ENCODE measurements at places on chromosomes 16 and 17.
A peak's percentile ranks its signal among the peaks of the same experiment; 100 is the strongest.

- no peaks in the 10 kb centered on the region for H3K36me3 ChIP-seq
- no peak for DNase-seq
- H3K27me3 ChIP-seq, result peaks cover 9% of the 10 kb centered on the region
- H3K27ac ChIP-seq, result no peak overlapping the region
- no peak overlapping the region for H3K4me3 ChIP-seq
Observed at GRCh38 chr17:8133941-8134340, 10.0 kb upstream of the HES7 start.

DNA sequence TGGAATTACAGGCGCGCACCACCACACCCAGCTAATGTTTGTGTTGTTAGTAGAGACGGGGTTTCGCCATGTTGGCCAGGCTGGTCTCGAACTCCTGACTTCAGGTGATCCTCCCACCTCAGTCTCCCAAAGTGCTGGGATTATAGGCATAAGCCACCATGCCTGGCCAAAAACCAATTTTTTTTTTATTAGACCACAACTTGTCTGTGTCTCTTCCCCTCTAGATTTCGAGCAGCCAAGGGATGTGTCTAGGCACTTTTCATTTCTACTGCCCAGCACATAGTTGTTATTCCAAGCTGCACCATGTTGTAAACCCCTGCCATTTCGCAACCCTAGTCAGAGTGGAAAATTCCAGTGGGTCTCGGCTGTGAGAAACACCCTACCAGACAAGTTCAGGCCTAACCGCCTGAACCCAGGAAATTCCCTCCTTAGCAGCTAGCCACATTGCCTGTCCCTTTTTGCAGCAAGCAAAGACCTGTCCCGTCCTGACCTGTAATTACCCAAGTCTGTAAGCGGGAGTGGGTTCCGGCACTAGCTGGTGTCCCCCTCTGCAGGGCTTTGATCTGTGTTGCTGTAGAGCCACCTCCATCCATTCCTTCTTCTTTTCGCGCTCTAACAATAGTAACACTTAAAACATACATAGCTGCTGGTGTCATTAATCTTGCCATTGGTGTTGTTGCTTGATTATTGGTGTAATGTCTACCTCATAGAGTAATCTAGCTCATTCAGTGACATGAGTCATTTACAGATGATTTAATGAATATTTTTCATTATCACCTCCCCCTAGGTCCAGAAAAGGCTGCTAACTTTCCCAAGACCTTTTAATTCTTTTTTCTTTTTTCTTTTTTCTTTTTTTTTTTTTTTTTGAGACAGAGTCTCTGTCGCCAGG lies 77.3 kb upstream of the ATF7IP2 start:
- H3K4me1 ChIP-seq, result peaks cover 10% of the 10 kb centered on the region
- no peaks in the 10 kb centered on the region for H3K27me3 ChIP-seq
- H3K27ac ChIP-seq, result no peak overlapping the region
- H3K36me3 ChIP-seq, result peaks cover 2% of the 10 kb centered on the region
- no peak overlapping the region for H3K4me3 ChIP-seq

GRCh38 chr16:87076950-87077749 lies 240.0 kb downstream of the C16orf95 start:
- H3K4me3 ChIP-seq, result no peak overlapping the region
- peaks cover 2% of the 10 kb centered on the region for H3K4me1 ChIP-seq
- no peak overlapping the region for H3K27ac ChIP-seq
- peaks cover 2% of the 10 kb centered on the region for H3K27me3 ChIP-seq

DNA sequence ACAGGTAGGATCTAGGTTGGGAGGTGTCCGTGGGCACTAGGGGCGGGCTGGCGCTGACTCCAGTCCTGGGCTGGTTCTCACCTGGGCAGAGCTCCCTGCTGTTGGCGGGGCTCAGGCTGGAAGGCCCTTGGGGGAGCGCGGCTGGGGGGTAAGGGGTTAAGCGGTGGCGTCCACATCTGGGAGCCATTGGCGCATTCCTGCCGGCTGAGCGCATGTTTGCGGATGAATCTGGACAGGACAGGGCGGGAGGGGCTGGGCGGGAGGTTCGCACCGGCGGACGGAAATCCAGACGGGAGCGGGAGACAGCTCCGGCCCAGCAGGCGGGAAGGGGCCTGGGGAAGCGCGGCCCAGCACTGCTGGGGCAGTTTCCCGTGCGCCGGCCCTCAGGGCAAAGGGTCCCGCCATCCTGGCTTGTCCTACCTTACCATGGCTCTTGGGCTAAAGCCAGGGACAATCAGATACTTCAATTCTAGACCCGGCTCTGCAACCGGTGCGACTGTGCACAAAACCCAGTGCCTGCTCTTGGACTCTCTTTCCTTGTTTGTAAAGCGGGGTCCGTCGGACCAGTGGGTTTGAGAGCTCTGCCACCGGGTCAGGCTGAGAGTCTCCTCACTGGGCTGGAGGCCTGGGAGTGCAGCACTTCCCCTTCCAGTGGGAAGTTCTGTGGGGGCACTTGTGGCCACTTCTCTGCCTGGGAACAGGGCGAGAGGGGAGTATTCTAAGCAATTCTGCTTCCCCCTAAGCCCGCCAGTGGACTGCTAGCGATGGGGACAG lies 7.8 kb downstream of the RARA start:
- no peaks in the 10 kb centered on the region for H3K27me3 ChIP-seq
- H3K4me3 ChIP-seq, result peak overlapping the region; percentile 86
- no peaks in the 10 kb centered on the region for H3K36me3 ChIP-seq
- DNase-seq, result no peak
- peaks cover 58% of the 10 kb centered on the region for H3K4me1 ChIP-seq

- no peak overlapping the region for H3K27ac ChIP-seq
- no peak for DNase-seq
- peaks cover 5% of the 10 kb centered on the region for H3K27me3 ChIP-seq
- no peaks in the 10 kb centered on the region for H3K36me3 ChIP-seq
- no peak overlapping the region for H3K4me3 ChIP-seq
Observed at GRCh38 chr17:1697681-1698080, 12.5 kb downstream of the TLCD2 start.

DNA sequence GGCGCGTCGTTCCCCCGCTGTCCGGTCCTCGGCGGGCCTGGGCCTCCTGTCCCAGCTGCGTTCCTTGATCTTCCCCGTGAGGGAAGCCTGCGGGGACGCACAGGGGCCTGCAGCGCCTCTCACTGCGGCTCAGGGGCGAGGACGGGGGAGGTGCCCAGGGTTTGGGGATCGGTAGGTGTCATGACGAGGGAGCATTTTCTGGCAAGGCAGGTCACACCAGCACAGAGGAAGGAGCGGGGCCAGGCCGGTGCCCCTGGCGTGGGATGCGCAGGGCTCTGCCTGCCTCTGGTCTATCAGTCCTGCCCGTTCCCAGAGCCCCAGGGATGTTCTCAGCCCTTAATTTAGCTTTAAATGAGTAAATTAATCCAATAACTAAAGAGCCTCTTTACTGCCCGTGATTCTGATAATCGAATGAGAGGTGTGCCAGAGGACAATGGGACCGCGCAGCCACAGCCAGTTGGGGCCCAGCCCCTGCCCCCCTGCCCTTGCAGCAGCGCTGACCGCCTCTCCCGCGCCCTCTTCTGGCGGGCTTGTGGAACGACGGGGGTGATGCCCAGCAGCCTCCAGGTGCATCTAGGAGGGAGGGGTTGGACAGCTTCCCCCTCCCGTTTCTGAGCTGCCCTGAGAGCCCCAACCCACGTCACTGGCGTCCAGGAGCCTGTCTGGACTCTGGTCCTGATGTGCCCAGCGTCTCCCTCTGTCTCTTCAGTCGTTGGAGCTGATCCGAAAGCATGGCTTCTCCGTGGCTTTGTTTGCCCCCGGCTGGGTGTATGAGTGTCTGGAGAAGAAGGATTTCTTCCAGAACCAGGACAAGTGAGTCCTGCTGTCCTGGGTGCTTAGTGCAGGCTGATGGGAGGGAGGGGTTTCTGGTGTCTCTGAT lies 7.9 kb downstream of the ENGASE start:
- peaks cover 28% of the 10 kb centered on the region for H3K36me3 ChIP-seq
- no peak overlapping the region for H3K4me3 ChIP-seq
- no peak overlapping the region for H3K27ac ChIP-seq

DNA sequence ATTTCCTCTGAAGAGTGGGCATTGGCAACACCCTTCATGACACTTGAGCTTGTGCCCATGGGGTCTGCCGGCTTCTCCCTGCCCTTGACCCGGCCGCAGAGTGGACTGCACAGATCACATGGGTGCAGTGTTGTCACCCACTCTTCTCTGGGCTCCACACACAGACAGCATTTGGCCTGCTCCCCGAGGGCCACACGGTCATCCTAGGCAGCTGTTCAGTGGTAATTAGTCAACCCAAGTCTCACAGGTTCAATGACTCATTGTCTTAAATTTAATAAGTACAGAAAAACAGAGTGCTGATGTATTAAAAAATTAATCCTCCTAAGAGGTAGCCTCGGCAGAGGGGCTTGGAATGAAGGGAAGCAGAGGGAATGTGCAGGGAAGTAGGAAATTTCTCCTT lies 204.8 kb downstream of the MSI2 start:
- no peak for DNase-seq
- no peaks in the 10 kb centered on the region for H3K27me3 ChIP-seq
- no peak overlapping the region for H3K4me3 ChIP-seq
- H3K27ac ChIP-seq, result peak overlapping the region; percentile 17
- H3K4me1 ChIP-seq, result peaks cover 48% of the 10 kb centered on the region

GRCh38 chr16:56637814-56638750 lies at the start of gene MT1A:
Gene MT1A (plus strand): TSS chr16:56638666. CDS start chr16:56638739, 73 bp downstream.
- no peaks in the 10 kb centered on the region for H3K36me3 ChIP-seq
- peaks cover 30% of the 10 kb centered on the region for H3K27me3 ChIP-seq
- no peak within 1 kb of the TSS for H3K27ac ChIP-seq
- no peak for DNase-seq
- H3K4me3 ChIP-seq, result peak within 1 kb of the TSS; percentile 43

DNA sequence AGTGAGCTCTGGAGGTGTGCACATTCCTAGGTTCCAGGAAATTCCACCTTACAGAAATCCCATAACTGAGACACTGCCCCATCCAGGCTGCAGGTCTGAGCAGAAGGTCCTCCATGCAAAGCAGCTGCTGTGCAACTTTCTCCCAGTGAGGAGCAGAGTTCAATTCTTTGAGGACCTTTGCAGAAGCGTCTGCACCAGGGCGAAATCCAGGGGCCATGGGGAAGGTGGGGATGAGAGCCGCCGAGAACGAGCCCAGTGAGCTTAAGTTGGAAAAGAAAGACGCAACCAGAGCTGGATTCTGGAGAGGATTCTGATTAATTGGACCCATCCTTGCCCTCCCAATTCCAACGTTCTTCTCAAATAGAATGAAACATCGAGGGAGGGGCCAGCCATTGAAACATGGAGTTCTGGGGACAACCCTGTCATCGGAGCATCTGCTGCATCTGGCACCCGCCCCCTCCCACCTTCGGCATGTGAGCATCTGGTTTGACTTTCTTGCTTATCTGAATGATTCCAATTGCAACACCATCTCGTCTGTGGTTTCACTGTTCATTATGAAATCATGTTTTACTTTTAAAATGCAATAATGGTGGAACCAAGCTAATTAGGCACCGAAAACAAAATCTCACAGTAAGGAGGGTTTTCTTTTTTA lies 190.6 kb upstream of the FOXF1 start:
- DNase-seq, result no peak
- H3K27ac ChIP-seq, result no peak overlapping the region
- no peaks in the 10 kb centered on the region for H3K36me3 ChIP-seq
- H3K27me3 ChIP-seq, result peaks cover 6% of the 10 kb centered on the region
- H3K4me3 ChIP-seq, result no peak overlapping the region

DNA sequence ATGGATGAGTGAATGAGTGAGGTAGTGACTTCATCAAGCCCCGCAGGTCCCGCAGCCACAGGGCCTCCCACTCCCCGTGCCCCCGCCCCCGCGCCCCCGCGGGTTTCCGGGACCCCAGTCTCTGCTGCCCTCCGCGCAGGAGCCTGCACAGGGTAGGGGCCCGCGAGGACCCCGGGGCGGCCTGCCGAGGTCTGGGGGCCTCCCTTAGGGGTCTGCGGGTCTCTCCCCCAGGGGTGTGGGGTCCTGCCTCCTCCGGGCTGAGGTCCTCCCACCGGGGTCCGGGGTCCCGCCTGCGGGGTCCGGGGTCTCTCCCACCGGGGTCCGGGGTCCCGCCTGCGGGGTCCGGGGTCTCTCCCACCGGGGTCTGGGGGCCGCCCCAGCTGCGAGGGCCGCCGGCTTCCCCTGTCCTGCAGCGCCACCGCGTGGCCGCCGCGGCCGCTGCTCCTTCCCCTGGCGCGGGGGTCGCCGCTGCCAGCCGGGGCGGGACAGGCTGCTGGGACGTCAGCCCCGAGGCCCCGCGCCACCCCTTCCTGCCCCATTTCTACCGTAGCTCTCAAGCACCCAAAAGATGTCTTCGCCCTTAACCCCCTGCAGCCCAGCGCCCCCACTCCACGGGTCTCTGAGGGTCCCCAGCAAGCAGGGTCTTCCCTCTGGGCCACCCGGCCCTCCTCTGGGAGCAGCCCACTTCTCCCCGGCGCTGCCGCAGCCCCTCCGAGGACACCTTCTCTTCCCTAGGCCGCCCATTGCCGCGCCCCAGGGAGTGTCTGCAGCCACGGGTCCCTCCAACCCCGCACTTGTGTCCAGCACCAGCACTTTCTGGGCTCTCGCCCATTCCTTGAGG lies 10.4 kb upstream of the CHMP6 start:
- H3K36me3 ChIP-seq, result no peaks in the 10 kb centered on the region
- H3K4me1 ChIP-seq, result peaks cover 8% of the 10 kb centered on the region
- DNase-seq, result peak; percentile 49
- H3K27me3 ChIP-seq, result peaks cover 8% of the 10 kb centered on the region

DNA sequence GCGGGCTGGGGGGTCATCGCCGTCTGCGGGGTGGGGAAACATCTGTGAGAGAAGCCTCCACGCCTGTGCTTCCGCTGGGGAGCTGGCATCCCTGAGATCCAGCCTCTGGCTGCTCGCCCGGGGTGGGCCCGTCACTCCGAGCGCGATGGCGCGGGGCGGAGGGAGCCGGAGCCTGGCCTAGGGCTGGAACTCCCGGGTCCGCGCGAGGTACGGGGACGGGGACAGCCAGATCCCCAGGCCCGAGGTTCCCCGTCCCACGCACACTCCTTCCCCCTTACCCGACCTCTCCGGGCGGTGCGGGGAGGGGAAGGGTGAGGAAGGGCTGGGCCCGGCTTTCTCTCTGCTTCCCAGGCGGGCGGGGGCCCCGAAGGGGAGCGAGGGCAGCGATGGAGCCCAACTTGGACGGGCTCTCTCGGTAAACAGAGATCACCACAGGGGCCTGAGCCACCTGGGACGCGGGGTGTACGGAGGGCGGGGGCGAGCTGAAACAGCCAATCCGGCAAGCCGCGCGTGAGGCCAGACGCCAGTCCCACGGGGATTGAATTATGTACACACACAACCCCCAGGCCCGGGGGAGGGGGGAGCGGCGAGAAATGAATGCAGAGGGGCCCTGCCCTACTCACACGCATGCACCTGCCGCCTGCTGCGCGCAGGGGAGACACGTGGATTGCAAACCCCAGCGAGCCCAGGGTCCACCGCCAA lies at the start of gene SLC16A11:
SLC16A11 (minus strand) TSS at position 596 of the 702 bp plus-strand sequence; CDS start at position 17, 579 bp downstream.
- peak; percentile 59 for DNase-seq
- H3K27me3 ChIP-seq, result no peaks in the 10 kb centered on the region
- peak within 1 kb of the TSS; percentile 83 for H3K4me3 ChIP-seq
- H3K27ac ChIP-seq, result peak within 1 kb of the TSS; percentile 87
- peaks cover 31% of the 10 kb centered on the region for H3K4me1 ChIP-seq

All from memory B cell (primary cell).